ENCODE measurements at places on chromosomes 12 and 14. TPM values are rescaled to one million over a fixed set of nuclear protein-coding genes. Genes with fewer than 3 reads are reported as not detected.
A peak's percentile ranks its signal among the peaks of the same experiment; 100 is the strongest.

GRCh38 chr12:122635471-122635870 is 67.7 kb downstream of the HCAR2 start:
- ATAC-seq: no peak

DNA sequence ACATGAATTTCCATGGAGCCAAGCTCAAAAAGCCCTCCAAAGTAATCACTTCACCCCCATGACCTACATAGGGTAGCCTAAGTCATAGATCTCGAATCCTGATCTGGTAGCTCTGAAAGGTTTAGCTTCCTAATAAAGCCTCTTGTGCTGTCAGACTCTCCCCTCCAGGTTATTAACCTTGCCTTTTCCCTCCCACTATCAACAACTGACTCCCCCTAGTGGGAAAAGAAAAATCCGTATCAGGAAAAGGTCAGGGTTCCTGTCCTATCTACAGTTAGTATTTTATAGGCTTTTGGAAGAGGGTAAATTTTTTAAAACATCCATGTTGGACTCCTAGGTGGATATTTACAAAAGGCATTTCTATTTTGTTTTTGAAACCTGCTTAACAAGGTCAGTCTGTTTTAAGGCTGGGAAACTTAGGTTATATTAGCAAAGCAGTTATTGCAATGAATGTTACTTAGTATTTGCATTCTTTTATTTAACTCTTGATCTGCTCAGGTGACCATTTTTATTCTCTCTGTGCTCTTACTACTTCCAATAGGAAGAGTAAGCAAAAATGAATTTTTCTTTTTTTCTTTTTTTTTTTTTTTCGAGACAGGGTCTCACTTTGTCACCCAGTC is 8.0 kb downstream of the YY1 start:
- peak; percentile 47 for ATAC-seq

DNA sequence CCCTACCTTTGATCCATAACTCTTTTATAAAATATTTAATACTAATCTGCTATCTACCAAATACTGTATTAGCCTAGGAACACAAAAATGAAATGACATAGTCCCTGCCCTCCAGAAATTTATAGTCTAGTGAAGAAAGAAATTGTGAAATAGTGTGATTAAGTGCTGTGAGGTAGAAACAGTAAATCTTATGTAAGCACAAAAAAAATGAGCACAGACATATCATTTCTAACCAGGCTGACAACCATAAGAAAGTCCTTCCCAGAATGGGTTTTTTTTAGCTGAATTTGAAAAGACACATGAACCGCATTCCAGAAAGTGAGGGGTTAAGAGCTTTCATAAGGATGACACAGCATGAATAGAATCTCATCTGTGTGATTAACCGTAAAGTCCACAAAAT is 145.9 kb downstream of the SOX5 start:
- no peak for ATAC-seq

- no peak for ATAC-seq
These were observed 16.4 kb downstream of the PHETA1 start for GRCh38 chr12:111352296-111352993.

GRCh38 chr12:124440031-124440626 is 127.3 kb downstream of the NCOR2 start:
- no peak for ATAC-seq

DNA sequence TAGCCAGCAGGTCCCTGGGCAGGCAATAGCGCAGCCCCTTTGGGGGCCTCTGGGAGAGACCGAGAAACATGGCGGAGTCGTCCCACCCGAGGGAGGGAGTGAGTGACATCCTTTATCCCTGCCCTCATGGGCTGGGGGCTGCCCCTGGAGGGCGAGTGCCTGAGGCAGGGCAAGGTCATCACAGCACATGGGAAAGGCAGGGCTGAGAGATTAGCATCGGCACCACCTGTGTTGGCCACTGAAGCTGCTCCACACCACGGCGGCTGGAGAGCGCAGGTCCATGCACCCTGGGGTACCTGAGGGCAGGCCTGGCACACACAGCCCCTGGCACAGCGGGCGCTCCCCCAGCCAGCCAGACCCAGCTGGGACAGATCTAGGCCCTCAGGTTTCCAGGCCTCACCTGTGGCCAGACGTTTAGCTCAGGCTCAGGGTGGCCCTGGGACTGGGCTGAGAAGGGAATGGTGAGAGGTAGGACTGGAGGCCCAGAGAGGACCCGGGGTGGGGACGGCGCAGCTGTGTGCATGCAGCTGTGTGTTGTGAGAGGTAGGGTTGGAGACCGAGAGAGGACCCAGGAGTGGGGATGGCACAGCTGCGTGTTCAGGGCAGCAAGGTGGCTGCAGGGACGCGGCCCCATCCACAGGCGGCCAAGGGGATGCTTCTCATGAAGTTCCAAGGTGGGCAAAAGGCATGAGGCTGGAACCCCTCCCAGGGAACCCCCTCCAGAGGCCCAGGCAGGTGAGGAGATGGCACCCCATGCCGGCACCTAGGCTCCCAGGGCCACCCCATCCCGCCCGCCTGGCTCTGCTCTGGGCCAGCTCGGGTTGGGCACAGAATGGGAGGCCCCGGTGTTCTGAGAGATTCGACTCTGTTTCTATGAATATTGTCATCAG is 74.1 kb downstream of the KIF26A start:
- ATAC-seq: no peak

DNA sequence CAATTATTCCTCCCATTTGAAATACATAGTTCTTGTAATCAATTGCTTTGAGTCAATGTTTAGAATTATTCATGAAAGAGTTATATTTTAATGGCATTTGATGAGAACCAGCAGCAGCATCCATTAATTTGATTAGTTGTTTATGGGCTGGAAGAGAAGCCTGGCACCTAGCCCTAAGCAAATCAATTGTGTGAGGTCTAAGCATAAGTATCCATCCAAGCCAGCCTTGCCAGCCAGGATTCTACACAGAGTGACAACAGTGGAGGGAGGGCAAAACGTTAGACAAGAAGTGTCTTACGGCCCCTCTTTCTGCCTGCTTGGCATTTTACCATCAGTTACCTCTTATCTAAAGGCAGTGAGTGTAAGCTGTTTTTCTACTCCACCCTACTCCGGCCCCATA is 478.5 kb downstream of the NELL2 start:
- ATAC-seq: no peak

DNA sequence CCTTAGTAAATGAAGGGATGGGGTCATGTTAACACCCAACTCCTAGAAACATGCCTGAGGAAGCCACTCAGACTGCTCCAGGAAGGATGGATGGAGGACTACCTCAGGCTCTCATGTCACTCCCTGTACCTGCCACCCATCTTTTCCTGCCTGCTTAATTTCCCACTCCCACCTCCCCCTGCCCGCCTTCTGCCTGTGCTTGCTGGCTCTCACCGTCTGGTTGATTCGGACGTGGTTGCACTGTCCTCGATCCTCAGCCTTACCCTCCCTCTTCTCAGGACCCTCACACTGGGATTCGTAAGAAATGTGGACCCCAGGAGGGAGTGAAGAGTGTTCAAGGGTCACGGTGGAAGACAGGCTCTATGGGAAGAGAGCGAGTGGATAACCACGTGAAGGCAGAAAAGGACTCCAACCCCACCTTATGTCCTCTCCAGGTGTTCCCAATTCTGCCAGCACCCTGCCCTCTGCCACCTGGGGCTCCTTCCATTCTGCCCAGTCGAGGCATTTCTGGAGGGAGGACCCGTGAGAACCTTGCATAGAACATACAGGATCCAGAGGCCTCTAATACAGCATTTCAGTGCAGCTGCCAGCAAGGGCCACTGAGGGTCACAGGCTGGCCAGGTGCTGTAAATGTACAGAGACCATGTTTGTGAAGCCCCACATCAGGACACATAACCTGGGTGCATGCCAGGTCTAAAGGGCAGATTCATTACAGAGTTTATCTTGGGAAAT is 12.9 kb downstream of the ITGB7 start:
- ATAC-seq: no peak

GRCh38 chr12:1993871-1994371 is 10.3 kb downstream of the DCP1B start:
- peak; percentile 87 for ATAC-seq

DNA sequence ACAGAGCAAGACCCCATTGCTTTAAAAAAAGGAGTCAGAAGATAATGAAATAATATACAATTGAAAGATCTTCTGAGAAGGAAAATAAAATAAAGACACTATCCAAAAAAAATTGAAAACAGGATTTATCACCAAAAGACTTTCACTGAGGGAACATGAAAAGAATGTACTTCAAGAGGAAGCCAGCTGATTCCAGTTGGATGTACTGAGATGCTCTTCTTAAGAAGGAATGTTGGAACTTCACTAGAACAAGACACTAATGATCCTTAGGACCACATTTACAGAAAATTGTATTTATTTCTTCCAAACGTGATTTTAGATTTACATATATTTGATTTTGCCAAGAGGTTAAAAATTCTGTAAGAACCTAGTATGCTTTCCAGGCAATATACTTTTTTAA is 65.6 kb upstream of the CNOT2 start:
- no peak for ATAC-seq

DNA sequence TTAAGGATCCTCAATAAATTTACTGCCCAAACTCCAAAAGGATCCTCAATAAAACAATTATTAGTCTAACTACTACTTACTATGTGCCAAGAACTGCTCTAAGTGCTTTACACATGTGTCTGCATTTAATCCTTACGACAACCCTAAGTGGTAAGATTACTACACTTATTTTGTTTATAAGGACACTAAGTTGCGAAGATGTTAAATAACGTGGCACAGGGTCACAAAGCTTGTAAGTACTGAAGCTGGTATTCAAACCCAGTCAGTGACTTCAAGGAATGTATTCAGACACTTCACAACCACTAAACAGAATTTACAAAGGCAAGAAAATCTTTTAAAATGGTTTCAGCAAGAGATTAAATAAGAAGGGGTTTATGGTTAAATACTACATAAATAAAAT is 13.0 kb downstream of the FERMT2 start:
- no peak for ATAC-seq

GRCh38 chr12:49092086-49092815 is 2.4 kb downstream of the DHH start:
- peak; percentile 33 for ATAC-seq

- no peak for ATAC-seq
These were observed 157.5 kb downstream of the FLRT2 start for GRCh38 chr14:85687456-85687855.

DNA sequence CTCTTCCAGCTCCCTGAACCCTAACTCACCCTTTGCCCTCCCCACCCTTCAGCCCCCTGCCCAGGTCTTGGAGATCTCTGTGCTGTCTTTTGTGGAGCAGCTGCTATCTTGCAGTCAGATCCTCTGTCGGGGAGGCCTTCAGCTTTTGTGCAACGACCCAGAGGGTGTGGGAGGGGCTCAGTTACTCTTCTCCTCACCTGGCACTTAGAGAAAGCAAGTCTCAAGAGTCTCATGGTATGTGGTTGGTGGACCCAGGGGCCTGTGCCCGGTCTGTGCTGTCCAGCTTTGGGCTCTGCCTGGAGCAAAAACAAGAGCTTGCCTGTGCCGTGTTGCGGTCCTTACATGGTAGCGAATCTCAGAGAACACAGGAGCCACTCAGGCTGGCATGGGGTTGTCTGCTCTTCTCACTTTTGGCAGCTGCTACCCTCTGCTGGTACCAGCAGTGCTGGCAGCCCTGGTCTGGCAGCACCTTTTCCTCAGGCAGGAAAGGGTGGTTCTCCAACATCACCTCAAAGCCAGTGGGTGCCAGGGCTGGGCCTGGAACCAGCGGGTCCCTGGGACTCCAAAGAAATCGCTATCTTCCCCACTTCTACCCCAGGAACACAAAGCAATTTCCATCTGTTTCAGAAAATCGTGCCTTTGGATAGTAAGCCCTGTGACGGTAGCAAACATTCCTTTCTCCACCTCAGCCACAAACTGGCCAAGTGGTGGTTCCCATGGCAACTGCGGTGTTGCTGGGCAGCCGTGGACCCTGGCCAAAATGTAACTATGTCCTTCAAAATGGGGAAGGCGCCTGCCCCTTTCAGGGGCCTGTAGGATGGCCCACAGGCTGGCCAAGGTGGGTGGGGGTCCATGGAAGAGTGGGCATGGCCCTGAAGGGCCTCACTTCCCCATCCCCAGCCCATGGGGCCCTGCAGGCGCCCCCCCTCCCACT is 90.0 kb downstream of the RIN3 start:
- ATAC-seq: peak; percentile 67

GRCh38 chr12:24478254-24478653 is 470.6 kb downstream of the BCAT1 start:
- no peak for ATAC-seq

GRCh38 chr14:69226178-69226577 is 33.8 kb upstream of the GALNT16 start:
- no peak for ATAC-seq

- no peak for ATAC-seq
These were observed 58.7 kb upstream of the C14orf180 start for GRCh38 chr14:104520620-104521410.

DNA sequence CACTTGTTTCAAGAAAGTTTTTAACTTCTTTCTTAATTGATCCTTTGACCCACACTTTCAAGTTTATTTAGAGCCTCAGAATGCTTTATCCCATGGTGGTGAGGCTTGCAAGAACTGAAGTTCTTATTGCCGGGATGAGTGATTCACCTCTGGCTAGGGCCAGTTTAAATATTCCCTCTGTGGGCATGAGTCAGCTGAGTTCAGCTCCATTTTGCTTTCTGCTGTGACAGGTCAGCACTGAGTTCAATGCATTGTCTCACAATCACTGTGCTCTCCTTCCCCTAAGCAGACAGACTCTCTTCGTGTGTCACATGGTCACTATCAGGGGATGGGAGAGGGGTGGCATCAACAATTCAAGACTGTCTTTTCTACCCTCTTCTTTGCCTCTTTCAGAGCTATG is 514.6 kb upstream of the FBXO33 start:
- no peak for ATAC-seq

- peak; percentile 95 for ATAC-seq
These were observed 75.0 kb upstream of the HIF1A start for GRCh38 chr14:61620130-61620946.

- ATAC-seq: no peak
These were observed 975 bp upstream of the RTL1 start for GRCh38 chr14:100904307-100905087.

- ATAC-seq: no peak
These were observed 86.5 kb upstream of the FOXN3 start for GRCh38 chr14:89503431-89503996.

GRCh38 chr12:121709478-121709961 is 3.0 kb upstream of the TMEM120B start:
- no peak for ATAC-seq

GRCh38 chr14:54857830-54858269 is 44.8 kb downstream of the GCH1 start:
- ATAC-seq: no peak

GRCh38 chr12:106760184-106760531 is 14.3 kb upstream of the RIC8B start:
- peak; percentile 94 for ATAC-seq

Gene RILPL1
- 3.5 TPM for total RNA-seq

Gene AP1G2
- 199 TPM for total RNA-seq

Gene PTPRO
- 2.3 TPM for total RNA-seq

Gene KCNH5
- not detected for total RNA-seq

Gene CBLN3
- 14.6 TPM for total RNA-seq

Gene TSPAN11
- total RNA-seq: 0.17 TPM

Gene DYNC1H1
- total RNA-seq: 319 TPM

Gene MYO1H
- not detected for total RNA-seq

Gene ARHGAP5
- total RNA-seq: 27.5 TPM

Gene MUCL1
- not detected for total RNA-seq

Gene POU6F1
- total RNA-seq: 25.2 TPM

Gene OR4E1
- 0.09 TPM for total RNA-seq

Gene BBS10
- total RNA-seq: 2.8 TPM

Gene HELB
- total RNA-seq: 40.1 TPM

Gene EGLN3
- 22.7 TPM for total RNA-seq

Gene CLBA1
- 0.85 TPM for total RNA-seq

Gene PTGDR
- not detected for total RNA-seq

Gene MYH7
- total RNA-seq: 0.13 TPM

Gene FBRSL1
- 38.7 TPM for total RNA-seq

Gene SCNN1A
- total RNA-seq: not detected

Gene FRS2
- total RNA-seq: 11.0 TPM

Gene ITGA7
- 3.2 TPM for total RNA-seq

Gene RAP1B
- 158 TPM for total RNA-seq

Data from activated T-helper 17 cell treated with anti-CD3 and anti-CD28 coated beads, Interleukin-2, amount 50 U/mL, for 72 hours (primary cell).